ENCODE measurements at places on chromosomes 4 and X.

DNA sequence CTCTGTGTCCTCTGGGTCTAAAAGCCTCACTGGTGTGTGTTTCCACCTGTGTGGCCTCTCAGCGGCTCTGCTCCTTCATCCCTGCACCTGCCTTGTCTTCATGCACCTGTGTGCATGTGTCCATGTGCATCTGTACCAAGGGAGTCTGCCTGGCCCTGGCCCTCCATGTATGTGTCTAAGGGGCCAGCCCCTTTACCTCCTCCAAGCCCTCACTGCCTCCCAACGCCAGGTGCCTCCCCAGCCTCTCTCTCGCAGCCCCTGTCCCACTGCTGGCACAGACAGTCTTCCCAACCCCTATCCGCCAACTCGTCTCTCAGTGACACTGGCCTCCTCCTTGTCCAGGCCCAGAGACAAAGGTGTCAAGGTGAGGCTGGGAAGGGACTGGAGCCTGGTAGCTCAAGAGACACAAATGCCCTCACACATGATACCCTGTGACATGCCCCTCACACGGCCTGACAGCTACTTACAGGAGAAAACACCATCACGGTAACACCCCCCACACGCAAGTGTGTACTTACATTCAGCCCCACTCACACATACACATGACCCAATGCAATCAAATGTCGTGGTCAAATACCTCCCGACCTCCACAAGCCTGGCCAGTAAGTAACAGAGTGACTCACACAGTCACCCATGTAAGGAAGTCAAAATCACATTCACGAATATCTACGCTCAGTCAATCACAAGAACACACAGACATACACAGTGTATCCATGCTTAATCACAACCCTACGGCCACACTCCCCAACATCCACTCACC, 11.4 kb downstream of the L1CAM start:
- DNase-seq, result no peak

DNA sequence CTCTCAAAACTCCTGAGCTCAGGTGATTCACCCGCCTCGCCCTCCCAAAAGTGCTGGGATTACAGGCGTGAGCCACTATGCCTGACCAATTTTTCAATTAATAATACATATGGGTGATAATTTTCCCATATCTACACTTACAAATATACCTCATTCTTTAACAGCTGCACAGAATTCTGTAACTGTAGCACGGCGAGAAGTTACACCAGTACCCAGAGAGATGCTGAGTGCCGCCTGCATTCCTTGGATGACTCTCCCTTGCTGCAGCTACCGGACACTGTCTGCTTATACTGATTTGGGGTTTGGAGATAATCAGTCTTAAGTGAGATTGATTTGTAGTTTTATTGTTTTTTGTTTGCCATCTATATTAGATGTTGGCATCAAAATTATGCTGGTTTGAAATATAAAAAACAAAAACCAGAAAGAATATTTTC, 5.8 kb downstream of the TIFA start:
- no peak for DNase-seq

DNA sequence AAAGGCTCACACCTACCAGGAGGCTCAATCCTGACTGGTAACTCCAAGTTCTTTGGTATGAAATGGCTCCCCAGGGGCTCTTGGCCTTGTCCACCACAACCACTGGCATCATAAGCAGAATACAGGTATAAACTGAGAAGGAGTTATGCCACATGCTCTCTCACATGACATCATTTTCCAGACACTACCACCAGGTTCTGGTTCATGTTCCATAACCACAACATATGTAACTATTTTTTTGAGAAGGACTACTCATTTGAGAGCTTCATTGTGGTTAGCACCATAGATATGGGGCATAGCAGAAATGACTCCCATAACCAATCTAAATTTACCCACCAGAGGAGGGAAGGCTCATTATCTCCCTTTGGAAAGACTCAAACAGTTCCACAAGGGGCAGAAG, 19.6 kb downstream of the PRDM5 start:
- DNase-seq, result no peak

DNA sequence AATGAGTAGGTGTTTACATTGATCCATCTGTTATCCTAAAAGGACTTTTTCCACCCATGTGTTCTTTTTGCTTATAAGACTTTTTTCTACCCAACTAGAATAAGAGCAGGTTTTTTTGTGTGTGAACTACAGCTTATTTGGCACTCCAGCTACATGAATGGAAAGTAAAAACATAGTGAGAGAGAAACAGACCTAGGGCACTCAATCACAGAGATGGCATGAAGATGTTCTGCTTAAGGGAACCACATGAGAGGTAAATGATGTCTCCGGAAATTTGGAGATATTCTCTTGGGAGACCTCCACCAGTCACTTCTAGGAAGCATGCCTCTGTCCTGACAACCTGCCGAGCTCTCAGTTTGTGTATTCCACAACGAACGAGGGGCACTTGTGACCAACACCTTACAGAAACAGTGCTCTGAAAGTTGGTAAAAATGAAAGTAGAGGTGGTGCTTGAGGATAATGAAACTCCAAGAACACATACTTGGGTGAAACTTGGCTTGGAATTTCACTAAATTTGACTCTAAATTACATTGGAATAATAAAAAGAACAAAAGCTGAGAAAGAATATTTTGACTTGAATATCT, 788.4 kb upstream of the GALNTL6 start:
- DNase-seq, result no peak

DNA sequence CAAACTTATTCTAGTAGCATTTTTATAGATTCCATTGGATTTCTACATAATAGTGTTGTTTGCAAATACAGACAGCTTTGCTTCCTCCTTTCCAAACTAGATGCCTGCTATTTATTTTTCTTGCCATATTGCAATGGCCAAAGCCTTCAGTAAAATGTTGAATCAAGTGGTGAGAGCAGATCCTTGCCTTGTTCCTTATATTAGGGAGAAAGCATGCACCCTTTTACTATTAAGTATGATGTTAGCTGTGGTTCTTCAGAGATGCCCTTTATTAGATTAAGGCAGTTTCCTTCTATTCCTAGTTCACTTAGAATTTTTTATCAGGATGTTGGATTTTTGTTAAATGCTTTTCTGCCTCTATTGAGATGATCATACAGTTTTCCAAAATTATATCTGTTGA, 233.7 kb downstream of the CBR4 start:
- no peak for DNase-seq

- DNase-seq, result no peak
Measured at GRCh38 chr4:130368668-130369067, 1272.7 kb downstream of the C4orf33 start.

GRCh38 chr4:143514901-143515300, 1.4 kb downstream of the SMARCA5 start:
- no peak for DNase-seq

DNA sequence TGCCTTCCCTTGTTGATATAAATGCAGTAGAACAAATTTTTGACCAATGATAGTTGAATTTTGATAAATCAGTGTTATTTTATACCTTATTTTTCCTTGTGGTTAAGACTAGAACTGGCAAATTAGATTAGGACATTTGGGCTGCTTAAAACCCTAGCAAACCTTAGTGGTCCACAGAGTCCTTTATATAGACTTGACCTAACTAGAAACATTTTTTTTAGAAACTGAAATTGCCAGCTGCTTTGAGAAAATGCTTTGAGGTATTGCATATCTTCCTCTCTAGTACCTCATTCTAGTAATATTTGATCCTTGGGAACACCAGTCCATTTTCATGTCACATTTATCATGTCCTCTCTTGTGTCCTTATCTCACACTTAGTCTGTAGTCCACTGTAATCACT, 580.3 kb downstream of the FSTL5 start:
- no peak for DNase-seq

DNA sequence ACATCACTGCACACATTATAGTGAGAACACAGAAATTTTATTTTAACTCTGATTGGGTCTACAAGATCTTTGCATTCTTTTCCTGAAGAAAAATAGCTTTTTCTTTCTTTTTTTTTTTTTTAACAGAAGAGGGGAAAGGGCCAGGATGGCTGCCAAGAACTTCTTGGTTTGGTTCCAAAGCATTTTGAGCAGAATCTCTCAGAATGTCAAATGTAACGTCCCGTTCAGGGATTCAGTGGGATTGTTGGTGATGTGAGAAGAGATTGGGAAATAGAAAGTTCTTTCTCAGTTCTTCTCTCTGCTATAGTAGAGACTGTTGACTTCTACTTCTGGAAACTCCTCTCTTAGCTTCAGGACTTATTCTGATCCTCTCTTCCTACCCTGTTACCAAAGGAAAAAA, 70.9 kb upstream of the CBR4 start:
- DNase-seq, result peak; percentile 27

DNA sequence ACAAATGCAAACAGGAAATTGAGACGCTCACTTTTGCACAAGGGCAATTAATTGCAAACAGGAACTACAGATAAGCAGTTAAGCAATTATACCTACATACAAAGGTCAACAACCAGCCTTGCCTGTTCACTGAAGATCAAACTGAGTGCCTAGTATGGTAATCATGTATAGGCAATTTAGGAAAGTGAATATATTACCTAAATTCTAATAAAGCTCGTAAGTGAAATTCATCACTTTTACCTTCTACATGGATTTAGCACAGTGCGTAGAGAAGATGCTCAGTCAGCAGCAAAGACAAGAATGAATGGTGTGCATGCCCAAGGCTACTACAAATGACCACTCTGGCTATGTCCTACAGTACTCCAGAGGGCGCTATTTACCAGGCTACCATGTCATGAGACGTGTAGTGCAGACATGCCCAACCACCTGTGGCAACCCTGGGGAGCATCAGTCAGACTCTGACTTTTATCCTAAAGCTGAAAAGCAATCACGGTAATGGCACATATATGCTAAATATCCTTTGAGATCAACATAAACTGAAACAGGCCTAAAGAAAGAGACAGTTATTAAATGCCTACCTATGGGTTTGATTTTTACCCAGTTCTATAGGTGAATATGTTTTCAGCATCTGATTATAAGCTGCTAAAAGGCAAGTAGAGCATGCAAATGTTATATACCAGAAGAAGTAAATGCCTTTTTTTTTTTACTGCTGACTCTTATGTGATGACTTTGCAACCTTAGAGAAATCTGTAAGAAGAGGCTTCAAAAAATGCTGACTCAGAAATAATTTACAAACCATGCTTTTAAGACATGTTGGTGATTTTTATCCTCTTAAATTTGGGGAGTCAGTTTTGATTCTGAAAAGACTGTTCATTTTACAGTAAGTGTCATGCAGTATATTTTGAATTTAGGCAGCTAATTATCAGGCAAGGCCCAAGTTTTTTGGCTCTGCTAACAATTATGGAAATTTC, 178.0 kb downstream of the PPP3CA start:
- peak; percentile 66 for DNase-seq

GRCh38 chr4:100168521-100168920, 21.7 kb downstream of the DDIT4L start:
- DNase-seq, result no peak

DNA sequence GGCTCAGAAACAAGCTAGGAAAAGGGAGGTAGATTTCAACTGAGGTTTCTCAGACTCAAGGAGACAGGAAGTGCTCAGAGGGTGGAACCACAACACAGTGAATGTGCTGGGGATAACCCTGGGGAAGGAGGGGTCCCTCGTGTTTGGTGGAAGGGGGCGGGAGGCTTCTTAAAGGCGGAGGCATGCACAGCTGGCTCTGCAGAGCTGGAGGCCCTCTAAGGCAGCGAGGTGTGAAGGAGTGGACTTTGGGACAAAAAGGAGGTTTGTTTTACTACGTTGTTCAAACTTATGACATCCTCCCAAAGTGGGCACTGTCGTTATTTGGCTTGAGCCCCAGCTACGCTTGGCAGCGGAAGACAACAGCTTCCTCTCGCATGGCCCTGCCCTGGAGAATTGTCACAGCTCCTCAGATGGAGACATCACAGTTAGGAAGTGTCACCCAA, 21.7 kb upstream of the MTM1 start:
- DNase-seq, result peak; percentile 20

- peak; percentile 18 for DNase-seq
Measured at GRCh38 chrX:154748712-154749339, 2.1 kb downstream of the GAB3 start.

GRCh38 chrX:72125331-72126047, 6.2 kb downstream of the RTL5 start:
- DNase-seq, result no peak

DNA sequence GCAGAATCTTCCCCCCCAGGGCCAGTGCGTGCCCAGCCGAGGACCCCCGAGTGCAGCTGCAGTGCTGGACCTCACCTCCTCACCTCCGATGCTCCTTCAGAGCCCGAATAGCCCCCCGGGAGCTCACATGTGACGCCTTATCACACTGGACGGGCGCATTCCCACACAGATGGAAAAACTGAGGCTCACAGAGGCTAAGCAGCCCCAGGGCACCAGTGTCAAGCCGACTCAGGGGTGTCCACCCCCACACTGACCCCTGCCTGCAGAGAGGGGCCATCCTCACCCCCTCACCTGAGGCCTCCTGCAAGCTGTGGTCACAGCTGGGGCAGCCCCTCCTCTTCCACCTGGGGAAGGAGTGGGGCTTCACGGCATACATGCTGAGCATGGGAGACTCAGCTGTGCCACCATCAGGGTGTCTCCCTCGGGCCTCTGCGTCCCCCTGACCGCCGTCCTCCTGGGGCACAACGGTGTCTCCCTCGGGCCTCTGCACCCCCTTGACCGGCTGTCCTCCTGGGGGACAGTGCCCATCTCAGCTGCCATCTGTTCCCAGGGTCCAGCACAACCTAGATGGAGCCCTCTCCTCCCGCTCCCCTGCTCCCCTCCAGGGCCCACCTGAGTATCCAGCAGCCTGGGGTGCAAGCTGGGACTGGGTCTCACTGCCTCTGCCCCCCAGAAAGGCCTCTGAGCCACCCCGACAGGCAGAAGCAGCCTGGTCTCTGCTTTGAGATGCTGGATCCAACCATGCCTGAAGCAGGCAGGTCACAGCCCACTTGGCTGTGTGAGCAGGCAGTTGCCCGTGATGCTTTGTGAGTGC, 85.3 kb upstream of the NKX1-1 start:
- no peak for DNase-seq

GRCh38 chr4:81565142-81565870, 93.6 kb upstream of the RASGEF1B start:
- DNase-seq, result no peak

DNA sequence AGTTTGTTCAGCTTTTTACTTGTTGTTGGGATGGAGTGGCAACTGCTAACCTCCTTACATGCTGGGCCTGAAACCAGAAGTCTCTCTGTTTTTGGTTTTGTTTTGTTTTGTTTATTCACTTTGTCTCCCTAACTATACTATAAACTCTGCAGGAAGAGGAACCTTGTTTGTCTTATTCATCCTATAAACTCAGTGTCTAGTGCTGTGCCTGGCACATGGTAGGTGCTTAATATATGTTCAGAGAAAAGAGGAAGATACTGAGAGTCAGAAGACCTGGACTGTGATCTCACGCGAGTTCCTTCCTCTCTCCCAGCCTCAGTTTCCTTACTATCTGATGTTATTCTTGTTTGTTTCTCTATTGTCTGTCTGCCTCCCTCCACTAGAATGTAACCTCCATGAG, 71.3 kb downstream of the PRPS1 start:
- no peak for DNase-seq

DNA sequence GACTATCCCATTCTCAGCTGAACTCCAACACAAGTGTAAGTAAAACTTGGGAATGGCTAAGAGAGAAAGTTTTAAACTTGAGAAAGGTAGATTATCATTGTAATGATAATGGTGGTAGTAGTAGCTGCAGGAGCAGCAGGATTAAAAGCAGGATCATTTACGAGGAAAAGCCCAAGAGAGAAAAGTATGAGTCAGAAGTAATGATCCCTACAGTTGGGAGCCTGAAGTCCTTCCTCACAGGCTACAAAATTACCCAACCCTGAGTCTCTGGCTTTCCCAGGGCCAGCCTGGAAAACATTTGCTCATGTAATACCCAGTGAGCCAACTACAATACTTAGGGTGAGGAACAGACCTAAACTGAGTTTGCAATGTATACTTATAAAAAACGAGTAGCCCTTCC, 4.4 kb upstream of the PRDM8 start:
- DNase-seq, result no peak

- peak; percentile 16 for DNase-seq
Measured at GRCh38 chr4:93730760-93731159, 97.8 kb upstream of the ATOH1 start.
